ENCODE measurements at places on chromosomes 5 and 9.

GRCh38 chr5:87122151-87122977, 145.3 kb upstream of the RASA1 start:
- no peaks in the 10 kb centered on the region for H3K4me1 ChIP-seq
- H3K36me3 ChIP-seq, result no peaks in the 10 kb centered on the region
- DNase-seq, result no peak
- no peaks in the 10 kb centered on the region for H3K27me3 ChIP-seq

DNA sequence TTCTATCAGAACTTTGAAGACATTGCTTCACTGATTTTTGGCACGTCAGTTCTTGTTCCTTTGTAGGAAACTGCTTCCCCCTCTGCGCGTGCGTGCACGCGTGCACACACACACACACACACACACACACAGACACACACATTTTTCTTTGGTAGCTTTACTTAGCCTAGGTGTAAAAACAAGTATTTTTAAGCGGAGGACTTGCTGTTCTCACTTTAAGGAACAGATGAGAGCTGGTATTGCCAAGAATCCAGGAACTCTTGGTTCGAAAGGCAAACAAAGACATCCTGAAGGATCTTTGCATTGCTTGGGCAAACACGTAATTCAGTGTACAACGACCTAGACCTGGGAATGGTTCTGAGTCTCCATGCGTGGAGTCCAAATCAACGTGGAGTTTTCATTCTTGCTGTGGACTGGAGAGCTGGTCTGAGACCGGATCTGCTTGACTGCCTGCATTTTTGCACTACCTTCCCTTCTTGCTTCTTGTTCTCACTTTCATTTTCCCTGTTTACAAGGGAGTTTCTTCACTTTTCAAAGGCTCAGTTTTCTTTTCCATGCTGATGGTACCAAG, 8.2 kb downstream of the TMEM268 start:
- DNase-seq, result no peak
- H3K36me3 ChIP-seq, result peaks cover 24% of the 10 kb centered on the region
- H3K4me3 ChIP-seq, result no peak overlapping the region
- no peak overlapping the region for H3K27ac ChIP-seq

DNA sequence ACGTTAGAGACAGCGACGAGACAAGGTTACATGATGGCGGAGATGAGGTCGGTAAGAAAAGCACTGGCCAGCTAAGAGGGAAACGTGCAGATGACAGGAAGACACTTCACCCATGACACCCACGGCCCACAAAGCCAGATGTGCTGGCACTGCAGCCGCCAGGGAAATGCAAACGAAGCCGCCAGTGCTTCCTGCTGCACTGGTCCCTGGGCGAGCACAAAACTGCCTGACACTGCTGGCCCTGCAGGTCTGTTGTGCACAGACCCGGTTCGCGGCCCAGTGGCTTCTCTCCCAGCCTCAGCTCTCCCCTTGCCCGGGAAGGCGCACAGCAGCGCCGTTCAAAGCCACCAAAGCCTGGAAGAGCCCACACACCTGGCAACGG, 20.3 kb downstream of the QSOX2 start:
- no peak for DNase-seq
- no peaks in the 10 kb centered on the region for H3K27me3 ChIP-seq
- no peak overlapping the region for H3K4me3 ChIP-seq
- peaks cover 22% of the 10 kb centered on the region for H3K4me1 ChIP-seq
- peaks cover 63% of the 10 kb centered on the region for H3K36me3 ChIP-seq
- no peak overlapping the region for H3K27ac ChIP-seq

DNA sequence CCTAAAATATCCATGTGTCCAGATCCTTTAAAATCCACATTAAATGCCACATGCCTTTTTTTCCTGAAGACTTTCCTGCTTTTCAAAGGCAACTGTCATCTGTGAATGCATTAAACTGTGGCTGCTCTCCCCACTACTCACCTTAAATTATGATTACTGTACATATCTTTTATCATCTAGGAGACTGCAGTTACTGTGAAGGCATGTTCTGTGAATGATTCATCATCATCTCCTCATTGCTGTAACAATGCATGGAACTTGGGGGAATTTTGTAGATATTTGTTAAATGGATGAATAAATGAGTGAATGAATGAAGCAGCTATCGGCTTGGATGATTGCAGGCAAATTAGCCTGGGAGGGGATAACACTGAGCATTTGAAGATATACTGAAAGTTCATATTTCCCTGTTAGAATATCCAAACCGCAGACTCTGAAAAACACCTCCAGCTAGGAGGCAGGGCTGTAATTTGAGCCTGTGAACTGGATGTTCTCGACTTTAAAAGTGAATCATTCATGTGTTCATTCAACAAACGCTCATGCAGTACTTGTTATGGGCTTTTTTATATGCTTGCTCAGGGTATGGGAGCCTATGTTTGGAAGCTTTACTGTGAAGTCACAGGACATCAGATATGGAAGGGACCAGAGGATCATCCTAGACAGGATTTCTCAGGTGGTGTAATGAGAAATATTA, 519.2 kb downstream of the KIF4B start:
- no peaks in the 10 kb centered on the region for H3K27me3 ChIP-seq
- no peaks in the 10 kb centered on the region for H3K36me3 ChIP-seq
- H3K4me3 ChIP-seq, result no peak overlapping the region
- no peaks in the 10 kb centered on the region for H3K4me1 ChIP-seq
- no peak overlapping the region for H3K27ac ChIP-seq

DNA sequence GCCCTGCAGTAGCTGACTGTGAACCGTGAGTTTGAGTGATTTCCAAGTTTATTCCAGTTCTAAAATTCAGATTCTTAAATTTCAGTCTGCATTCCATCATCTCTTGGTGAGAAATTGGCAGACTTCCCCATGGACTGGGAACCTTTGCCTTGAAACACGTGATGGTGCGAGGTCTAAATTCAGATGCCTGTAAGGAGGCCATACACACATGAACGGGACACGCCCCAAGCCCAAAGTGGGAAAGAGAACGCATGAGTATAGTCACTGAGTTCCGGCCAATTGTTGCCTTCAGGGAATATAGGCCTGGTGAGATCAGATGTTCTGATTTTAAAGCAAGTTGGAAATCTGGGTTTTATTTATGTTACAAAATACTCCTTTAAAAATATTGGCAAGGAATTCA, 1084.4 kb upstream of the WWC1 start:
- H3K4me3 ChIP-seq, result no peak overlapping the region
- no peaks in the 10 kb centered on the region for H3K4me1 ChIP-seq
- H3K27me3 ChIP-seq, result no peaks in the 10 kb centered on the region

GRCh38 chr5:168879929-168880328, 300.8 kb upstream of the PANK3 start:
- no peak for DNase-seq
- H3K4me3 ChIP-seq, result no peak overlapping the region
- H3K27ac ChIP-seq, result no peak overlapping the region
- H3K36me3 ChIP-seq, result no peaks in the 10 kb centered on the region

- DNase-seq, result no peak
- no peak overlapping the region for H3K27ac ChIP-seq
- H3K4me3 ChIP-seq, result no peak overlapping the region
- H3K27me3 ChIP-seq, result no peaks in the 10 kb centered on the region
Measured at GRCh38 chr5:107517185-107518033, 153.3 kb downstream of the EFNA5 start.

GRCh38 chr9:101628173-101628572, 33.4 kb upstream of the PPP3R2 start:
- H3K27ac ChIP-seq, result no peak overlapping the region
- no peaks in the 10 kb centered on the region for H3K4me1 ChIP-seq
- H3K4me3 ChIP-seq, result no peak overlapping the region
- no peak for DNase-seq
- no peaks in the 10 kb centered on the region for H3K36me3 ChIP-seq

DNA sequence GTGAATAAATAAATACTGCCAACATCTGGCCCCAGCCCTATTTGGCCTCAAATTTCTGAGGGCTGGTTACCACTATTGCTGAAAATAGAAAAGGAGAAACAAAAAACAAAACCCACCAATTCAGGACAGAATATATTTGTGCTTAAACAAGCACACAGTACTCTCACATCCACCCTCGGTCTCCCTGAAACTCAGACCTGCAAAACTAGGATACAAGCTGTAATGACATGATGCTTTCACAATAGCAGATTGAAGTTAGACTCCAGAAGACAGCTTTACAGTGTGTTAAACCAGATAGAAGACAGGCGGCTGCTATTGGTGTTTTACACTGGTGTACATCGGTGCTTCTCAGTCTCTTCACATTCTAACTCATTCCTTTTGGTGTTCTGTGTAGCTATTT, 214.9 kb upstream of the DMRT1 start:
- no peaks in the 10 kb centered on the region for H3K27me3 ChIP-seq
- H3K4me3 ChIP-seq, result no peak overlapping the region
- H3K4me1 ChIP-seq, result peaks cover 22% of the 10 kb centered on the region
- H3K36me3 ChIP-seq, result no peaks in the 10 kb centered on the region
- DNase-seq, result no peak

DNA sequence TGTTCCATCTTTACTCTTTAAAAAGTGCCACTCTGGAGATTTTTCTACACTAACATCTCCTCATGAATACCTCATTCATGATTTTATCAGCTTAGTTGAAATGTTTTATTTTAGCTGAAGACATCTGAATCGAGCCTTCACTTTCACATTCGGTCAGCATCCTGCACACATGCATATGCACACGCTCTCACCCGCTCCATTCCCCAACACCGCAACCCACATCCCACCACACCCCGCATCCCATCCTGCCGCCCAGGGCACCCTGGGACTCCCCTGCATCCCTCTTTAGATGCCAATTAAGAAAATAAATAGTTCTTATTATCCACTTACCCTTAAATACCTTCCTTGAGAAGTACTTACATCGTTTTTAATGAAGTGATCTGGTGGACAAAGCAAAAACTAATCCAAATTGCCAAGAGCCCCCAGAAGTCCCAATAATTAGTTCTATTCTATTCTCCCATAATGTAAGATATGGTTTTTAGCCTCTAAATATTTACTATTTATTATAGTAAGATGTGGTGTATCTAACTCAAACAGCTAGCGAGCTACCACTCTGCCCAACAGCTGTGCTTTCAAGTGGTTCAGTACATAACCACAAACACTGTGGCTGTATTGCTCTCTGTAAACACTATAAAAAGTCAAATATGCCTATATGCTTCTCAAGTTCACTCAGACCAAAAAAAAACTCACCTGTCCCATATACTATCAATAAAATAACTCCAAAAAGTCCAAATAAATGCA, 38.2 kb downstream of the GZMK start:
- no peak for DNase-seq
- H3K27me3 ChIP-seq, result no peaks in the 10 kb centered on the region
- H3K4me1 ChIP-seq, result no peaks in the 10 kb centered on the region
- no peaks in the 10 kb centered on the region for H3K36me3 ChIP-seq
- no peak overlapping the region for H3K4me3 ChIP-seq

- no peak overlapping the region for H3K27ac ChIP-seq
- H3K4me1 ChIP-seq, result no peaks in the 10 kb centered on the region
- DNase-seq, result no peak
- H3K4me3 ChIP-seq, result no peak overlapping the region
- no peaks in the 10 kb centered on the region for H3K36me3 ChIP-seq
Measured at GRCh38 chr5:39025456-39025855, 48.7 kb downstream of the RICTOR start.

DNA sequence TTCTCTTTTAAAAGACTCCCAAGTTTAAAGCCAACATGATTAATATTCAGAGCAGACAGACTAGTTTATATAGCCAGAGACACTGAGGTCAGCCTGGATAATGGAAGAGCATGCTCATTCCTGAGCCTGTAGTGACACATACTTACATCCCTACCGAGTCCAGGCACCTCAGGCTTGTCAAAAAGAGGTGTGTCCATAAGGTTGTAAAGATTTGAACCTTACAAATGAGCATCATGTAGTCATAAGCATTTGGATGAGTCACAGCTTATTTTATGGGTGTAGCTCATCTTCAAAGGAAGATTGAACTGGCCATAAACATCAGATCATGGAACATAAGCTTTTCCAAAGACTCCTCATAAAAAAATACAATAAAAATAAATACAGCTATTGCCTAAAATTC, 333.5 kb downstream of the EFNA5 start:
- H3K4me1 ChIP-seq, result no peaks in the 10 kb centered on the region
- H3K27ac ChIP-seq, result no peak overlapping the region
- no peaks in the 10 kb centered on the region for H3K36me3 ChIP-seq
- H3K4me3 ChIP-seq, result no peak overlapping the region

DNA sequence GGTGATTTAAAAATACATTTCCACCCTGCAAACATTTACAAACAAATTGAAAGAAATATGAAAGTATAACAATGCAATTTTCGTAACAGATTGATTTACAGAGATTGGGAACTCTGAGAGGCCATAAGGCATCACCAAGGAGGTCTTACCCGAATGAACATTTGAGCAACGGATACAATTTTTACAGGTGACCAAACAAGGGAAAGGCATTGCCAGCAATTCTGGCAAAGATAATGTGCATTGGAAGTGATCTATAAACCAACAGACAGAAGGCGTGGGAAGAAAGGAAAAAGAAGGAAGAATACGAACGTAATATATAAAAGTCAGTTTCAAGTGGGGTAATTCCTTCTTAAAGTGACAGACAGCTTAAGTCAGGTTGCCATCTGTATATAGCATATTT, 295.9 kb downstream of the CDH12 start:
- H3K27me3 ChIP-seq, result no peaks in the 10 kb centered on the region
- H3K36me3 ChIP-seq, result no peaks in the 10 kb centered on the region
- DNase-seq, result no peak
- H3K27ac ChIP-seq, result no peak overlapping the region
- H3K4me1 ChIP-seq, result no peaks in the 10 kb centered on the region

- no peaks in the 10 kb centered on the region for H3K4me1 ChIP-seq
- no peaks in the 10 kb centered on the region for H3K36me3 ChIP-seq
- DNase-seq, result no peak
- H3K27me3 ChIP-seq, result no peaks in the 10 kb centered on the region
- H3K27ac ChIP-seq, result no peak overlapping the region
- no peak overlapping the region for H3K4me3 ChIP-seq
Measured at GRCh38 chr5:89055015-89055694, 172.2 kb upstream of the MEF2C start.

DNA sequence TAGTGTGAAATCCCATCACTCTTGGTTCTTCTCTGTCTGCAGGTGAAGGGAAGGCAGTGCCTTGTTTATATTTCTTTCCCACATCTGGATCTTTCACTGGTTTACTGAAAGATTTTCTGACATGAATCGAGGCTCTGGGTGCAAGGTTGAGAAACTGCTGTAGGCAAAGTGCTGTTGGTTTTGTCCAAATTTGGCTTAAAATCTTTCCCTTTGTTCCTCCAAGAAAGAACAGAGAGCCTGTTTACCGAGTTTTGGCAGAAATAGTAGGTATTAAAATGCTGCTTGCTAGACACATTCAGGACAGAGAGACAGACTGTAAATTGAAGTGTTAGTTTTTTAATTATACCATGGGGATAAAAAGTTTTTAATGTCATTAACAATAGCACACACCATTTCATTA, 21.5 kb downstream of the SKP2 start:
- H3K27ac ChIP-seq, result peak overlapping the region; percentile 42
- no peaks in the 10 kb centered on the region for H3K4me1 ChIP-seq
- no peaks in the 10 kb centered on the region for H3K36me3 ChIP-seq
- DNase-seq, result no peak
- H3K27me3 ChIP-seq, result no peaks in the 10 kb centered on the region
- no peak overlapping the region for H3K4me3 ChIP-seq

All from spinal cord (tissue), 10 donors.